ENCODE measurements at places on chromosomes 5 and 9.

- DNase-seq, result no peak
Observed at GRCh38 chr5:61309115-61309514, 22.9 kb upstream of the ZSWIM6 start.

- no peak for DNase-seq
Observed at GRCh38 chr5:120765189-120765588, 301.1 kb downstream of the PRR16 start.

GRCh38 chr9:104767507-104767906, 3.6 kb downstream of the NIPSNAP3B start:
- no peak for DNase-seq

DNA sequence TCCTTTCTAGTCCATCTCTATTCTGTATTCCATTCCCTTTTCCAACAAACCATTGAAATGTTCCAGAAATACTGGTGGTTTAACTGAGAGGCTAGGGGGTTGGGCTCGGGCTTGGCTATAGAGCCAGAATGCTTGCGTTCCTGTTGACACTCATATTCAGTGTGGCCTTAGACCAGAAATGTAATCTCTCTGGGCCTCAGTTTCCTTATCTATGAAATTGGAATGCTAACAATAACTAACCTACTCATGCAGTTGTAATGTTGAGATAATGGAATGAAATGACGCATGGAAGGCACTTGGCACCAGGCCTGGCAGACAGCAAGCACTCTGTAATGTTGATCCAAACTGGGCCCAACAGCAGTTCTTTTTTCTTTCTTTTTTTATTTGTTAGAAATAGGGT, 26.8 kb downstream of the JADE2 start:
- DNase-seq, result no peak

GRCh38 chr9:36802201-36802920, 229.7 kb downstream of the MELK start:
- DNase-seq, result no peak

GRCh38 chr5:110441035-110441434, 285.4 kb downstream of the TMEM232 start:
- no peak for DNase-seq

DNA sequence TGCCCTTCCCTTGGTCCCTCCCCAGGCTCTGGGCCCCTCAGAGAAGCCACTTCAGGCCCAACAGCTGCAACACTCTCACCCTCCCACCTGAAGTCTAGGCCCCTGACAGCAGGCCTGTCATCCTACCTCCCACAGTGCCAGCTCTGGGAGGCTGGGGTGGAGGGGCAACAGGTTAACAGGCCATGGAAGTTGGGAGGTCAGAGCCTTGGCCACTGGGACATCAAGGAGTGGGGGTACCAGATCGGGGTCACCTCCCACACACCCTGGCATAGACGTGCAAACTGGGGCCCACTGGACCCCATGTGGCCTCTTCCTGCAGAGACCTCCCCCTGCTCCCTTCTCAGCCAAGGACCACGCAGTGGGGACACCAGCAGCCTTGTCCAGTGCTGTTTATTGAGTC, 2.8 kb downstream of the SSNA1 start:
- DNase-seq, result no peak
